ENCODE measurements at places on chromosomes 7 and 10.

GRCh38 chr7:2120251-2120660 is 112.5 kb downstream of the MAD1L1 start:
- DNase-seq, result no peak

DNA sequence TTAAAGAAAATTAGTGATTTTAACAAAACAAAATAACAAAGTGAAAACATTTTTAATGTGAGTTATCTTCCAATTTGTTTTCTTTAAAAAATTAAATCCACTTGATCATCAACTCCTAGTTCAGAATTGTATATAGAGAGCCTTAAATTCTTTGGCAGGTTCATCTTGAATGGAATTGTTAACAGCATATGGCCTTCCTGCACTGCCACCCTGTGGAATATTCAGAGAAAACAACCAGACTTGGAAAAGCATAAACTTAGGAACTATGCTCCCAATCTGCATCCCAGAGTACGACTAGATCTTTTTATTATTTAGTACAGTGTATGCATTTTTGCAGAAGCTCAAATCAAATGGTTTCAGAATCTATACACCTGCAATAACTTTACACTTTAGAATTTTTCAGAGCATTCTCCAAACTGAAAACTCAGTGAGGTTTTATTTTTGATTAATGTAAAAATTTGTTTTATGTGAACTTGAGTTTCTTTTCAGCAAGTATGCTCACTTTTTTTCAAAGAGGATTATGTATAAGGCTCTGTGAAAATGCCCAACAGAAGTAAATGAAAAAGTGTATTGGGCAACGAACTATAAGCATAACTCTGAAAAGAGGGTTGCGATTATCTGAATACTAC is 44.9 kb upstream of the ANK3 start:
- no peak for DNase-seq

DNA sequence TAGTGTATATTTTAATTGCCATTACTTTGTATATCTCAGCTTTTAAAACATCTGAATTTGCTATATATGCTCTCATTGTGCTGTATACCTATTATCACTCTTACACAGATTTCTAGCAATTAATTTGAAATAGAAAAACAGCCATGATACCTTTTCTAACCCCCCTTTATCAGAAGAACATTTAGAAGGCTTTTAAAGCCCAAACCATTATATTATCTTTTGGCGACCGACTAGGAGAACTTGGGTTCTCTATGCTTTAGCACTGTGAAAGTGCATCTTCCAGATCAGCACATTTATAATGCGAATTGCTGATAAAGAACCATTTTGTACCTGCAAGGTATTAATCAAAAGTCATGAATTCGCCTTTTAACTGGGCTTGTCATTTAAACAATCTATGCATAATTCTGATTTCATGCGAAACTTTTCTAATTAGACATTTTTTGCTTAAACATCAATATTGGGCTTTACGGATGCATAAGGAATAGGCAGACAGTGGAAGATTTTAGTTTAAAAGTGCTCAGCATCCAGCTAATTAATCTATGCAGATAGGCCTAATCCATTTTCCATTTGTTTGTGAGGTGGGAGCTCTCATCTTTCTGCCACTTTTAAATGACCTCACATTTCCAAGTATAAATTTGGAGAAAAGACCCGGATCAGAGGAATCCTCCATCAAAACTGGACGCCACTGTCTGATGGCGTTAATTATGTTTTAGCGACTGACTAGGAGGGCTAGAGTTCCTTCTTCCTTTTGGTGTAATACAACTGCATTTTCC is 1.2 kb upstream of the MLLT10 start:
- no peak for DNase-seq

DNA sequence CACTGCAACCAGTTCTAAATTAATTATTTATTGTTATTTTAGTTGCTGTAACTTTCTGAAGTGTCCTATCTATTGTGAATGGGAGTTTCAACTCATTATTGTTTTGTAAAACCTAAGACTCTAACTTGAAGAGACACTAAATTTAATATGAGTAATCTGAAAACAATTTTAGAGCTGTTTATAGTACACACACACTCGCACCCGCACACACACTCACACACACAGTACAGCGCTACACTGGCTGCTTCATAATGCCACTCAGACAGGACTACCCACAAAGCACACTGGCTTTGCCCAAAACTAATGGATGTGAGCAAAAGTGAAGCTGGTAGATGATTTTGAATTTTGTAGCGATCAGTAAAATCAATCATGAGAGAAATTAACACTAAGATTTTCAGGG is 238.9 kb upstream of the ETV1 start:
- DNase-seq, result no peak

GRCh38 chr10:132324186-132324585 is 7.8 kb upstream of the LRRC27 start:
- no peak for DNase-seq

GRCh38 chr7:1675036-1675671 is 5.1 kb downstream of the ELFN1 start:
- DNase-seq, result no peak

DNA sequence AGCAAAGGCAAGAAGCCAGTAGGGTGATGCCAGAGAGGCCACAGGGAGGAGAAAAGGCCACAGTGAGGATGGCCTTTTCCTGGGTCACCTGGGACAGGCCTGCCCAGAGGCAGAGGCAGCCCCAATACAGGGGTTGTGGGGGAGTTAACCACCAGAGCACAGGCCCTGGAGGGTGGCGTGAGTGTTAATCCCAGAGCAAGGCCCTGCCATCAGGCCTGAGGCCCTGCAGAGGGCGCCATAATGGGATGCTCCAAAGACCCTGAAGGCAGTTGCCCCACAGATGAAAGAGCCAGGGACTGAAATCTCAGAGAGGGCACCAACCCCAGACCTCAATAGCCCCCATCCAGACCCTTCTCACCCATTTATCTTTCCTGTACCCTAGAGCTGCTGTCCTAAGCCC is 23.9 kb downstream of the SLC13A4 start:
- no peak for DNase-seq

DNA sequence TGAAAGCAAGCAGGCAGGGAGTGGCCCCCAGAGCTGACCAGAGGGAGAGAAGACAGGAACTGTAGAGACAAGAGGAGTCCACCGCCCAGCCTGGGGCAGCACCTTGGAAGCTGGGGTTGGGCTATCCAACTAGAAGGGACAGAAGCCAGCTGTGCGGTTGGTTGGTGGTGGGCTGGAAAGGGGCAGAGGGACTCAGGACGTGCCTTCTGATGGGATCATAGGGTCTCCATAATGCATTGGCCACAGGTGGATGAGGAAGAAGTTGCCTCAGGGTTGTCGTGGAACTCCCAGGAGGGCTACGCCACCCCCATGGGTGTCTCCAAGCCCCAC is 114.0 kb upstream of the RET start:
- DNase-seq, result no peak

- DNase-seq, result no peak
Observed at GRCh38 chr10:88370713-88371112, 212.4 kb downstream of the RNLS start.

DNA sequence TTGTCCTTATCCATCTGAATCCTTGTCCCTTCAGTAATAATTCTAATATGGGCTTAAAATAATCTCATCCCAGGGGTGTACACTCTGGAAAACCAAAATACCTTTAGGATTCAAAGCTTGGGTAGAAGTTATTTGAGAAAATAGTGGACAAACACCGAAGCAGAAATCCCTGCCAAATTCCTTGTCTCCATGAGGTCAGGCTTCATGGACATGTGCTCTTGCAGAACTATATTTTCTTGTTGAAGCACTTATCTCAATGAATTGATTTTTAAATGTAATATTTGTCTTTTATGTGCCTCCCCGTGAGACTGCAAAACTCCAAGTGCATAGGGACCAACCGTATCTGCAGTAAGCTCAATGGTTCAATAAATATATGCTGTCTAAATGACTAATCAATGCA is 1153.3 kb upstream of the AUTS2 start:
- DNase-seq, result no peak

DNA sequence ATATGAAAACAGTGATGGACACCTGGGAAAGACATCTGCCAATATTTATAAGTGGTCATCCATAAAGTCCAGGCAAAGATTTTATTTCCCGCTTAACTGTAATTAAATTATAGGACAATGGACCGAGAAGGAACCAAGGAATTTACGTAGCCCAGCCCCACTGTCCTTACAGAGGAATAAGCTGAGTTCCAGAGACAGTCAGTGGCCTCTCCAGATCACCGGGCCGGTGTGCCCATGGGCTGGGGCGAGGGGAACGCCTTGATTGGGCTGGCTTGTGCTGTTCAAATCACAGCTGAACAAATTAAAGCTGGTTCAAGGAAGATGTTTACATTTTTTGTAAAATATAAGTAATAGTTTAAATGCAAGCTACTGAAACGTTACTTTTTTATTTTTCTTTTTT is 40.7 kb downstream of the PFKP start:
- DNase-seq, result no peak

- DNase-seq, result no peak
Observed at GRCh38 chr7:142790056-142790455, 19.3 kb downstream of the PRSS2 start.

DNA sequence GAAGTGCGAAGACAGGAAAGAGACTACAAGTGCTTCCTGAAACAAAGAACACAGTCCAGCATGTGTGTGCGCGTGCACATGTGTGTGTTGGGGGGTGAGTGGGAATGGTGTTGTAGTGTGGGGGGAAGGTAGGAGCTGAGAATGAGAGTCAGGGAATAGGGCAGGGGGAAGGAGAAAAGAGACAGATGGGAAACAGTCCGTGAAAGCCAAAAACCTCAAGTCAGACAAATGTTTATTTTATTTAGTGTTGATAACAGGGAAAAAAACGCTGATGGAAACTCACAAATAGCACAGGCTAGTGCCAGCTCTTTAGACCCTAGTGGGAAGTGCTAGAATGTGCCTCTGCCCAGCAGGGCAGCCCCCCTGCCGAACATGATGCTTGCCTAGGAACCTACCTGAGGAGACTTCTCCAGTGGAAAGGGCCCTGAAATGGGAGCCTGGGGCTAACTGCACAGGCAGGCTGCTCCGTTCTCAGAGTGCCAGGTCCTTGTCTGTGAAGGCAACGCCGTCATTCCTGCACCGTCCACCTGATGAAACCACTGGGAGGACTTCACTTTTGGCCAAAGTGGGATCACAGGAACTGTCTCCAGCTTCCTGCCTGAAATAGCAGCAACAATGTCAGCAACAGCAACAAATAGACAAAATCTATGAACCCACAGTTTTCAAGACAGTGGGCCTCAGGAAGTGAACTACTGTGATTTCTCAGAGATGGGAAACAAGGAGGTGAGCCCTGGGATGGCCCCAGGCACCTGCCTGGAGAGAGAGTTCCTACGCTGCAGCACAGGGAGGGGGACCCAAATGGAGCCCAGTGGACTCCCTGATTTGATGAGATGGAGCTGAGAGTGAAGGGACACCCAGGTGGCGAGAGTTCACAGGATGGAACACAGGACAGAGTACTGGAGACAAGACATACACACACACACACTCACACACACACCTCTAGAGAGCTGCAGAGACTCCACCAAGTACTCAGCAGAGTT is 379.7 kb downstream of the RPS24 start:
- no peak for DNase-seq

DNA sequence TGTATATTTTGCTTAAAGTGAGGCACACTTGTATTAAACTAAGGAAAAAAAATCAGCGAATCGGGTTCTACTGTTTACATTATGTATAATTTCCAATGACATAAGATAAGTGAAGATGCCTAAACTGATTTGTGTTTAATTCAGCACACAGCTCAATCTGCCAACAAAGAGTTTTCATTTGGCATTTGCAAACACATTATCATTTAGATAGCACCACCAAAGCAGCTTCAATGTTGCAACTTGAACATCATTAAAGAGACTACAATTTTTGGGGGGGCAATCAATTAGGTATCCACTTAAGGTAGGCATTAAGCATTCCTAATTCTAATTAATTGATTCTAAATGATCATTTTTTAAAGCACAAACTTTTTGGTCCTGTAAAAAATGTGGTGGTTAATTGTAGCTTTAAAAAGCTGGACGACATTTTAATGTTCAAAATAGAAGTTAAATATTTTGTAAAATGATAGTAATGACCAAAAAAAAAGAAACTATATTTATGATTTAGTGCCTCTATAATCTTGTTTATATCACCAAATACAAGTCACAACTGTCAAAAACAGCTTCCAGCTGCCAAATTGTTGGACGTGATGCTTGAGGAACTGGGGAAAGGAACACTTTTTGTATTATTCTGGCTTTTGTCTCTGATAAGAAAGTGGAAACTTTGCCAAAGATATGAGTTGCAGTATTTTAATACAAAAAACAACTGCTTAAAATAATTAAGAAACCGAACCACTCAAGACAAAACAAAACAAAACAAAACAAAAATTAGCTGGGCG is 57.1 kb downstream of the CYCS start:
- DNase-seq, result no peak

- DNase-seq, result no peak
Observed at GRCh38 chr7:71311576-71311975, 179.6 kb downstream of the GALNT17 start.

- DNase-seq, result no peak
Observed at GRCh38 chr7:129742256-129742655, 130.7 kb downstream of the NRF1 start.

DNA sequence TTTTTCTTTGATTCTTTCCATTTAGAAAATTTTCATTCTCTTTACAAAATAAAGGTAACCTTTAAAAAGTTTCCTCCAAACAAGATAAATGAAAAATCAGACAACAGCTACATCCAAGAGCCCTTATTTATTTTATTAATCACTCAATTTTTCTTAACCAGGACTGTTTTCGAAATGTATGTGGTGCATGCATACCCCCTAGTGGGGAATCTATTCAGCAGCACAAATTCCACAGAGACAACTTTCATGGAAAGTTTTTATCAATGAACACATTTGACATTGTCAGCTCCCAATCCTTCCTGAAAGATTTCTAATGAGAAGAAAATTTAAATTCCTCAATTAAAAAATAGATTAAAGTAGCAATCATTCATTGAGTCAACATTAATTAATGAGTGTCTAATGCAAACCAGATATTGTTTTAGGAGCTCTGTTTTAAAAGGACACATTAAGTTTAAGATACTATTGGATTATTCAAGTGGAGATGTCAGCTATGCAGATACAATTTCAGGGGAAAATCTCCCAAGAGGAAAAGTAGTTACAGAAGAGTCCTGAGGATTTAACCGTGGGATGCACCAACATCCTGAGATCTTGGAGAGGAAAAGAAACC is 5.2 kb upstream of the HTR7 start:
- no peak for DNase-seq

DNA sequence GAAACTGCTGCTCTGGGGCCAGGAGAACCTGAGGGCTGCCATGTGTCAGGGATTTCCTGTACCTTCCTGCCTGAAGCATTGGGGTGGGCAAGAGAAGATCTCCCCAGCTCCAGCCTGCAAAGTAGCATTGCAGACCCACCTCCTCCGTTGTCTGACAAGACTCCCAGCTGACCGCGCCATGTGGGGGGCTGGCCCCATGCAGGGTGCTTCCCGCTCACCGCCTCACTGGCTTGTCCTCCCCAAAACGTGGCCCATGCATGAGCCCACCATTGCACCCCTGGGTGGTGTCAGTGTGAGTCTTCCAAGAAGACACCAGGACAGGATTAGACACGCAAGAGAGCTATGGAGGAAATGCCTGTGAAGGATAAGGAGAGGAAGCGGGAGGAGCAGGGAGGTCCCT is 68.3 kb downstream of the ABRAXAS2 start:
- no peak for DNase-seq

GRCh38 chr10:103504181-103504783 is 10.8 kb downstream of the NEURL1 start:
- no peak for DNase-seq

- no peak for DNase-seq
Observed at GRCh38 chr10:93968540-93968945, 25.2 kb upstream of the PLCE1 start.

- no peak for DNase-seq
Observed at GRCh38 chr7:134313543-134313942, 3.2 kb downstream of the SLC35B4 start.

All from SHP77 treated with DMSO at 0.1 percent for 48 hours (cell line).